Mesothelial cell of epicardium (in vitro differentiated cells): ENCODE measurements at places on chromosomes 5 and 9. TPM values are rescaled to one million over a fixed set of nuclear protein-coding genes. Genes with fewer than 3 reads are reported as not detected.

SLC6A18 gene
- total RNA-seq = not detected in 3 replicates

DNA sequence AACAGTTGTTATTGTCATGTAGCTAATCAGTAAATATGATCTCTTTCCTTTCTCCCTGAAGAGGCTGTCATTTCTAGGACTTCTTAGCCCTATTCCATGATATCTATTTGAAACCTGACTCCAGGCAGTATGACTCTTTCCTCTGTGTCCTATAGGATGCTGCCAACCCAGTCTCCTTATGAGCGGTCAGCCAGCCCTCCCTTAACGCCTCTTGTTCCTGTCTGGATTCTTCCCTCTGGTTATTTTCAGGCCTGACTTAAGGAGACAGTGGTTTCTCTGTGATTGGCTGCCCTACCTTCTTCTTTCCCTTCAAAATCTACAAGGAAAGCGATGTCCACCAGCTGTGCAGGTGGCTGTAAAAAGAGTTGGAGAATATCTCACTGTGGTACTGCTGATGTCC is 19.4 kb upstream of the C5orf63 start:
- DNase-seq = no peak

RAD23B gene
- total RNA-seq = 97.5 to 105 TPM (median 101 TPM) in 3 replicates

LRRTM2 gene
- 0.09 to 0.18 TPM (median 0.13 TPM) in 3 replicates for total RNA-seq

DNA sequence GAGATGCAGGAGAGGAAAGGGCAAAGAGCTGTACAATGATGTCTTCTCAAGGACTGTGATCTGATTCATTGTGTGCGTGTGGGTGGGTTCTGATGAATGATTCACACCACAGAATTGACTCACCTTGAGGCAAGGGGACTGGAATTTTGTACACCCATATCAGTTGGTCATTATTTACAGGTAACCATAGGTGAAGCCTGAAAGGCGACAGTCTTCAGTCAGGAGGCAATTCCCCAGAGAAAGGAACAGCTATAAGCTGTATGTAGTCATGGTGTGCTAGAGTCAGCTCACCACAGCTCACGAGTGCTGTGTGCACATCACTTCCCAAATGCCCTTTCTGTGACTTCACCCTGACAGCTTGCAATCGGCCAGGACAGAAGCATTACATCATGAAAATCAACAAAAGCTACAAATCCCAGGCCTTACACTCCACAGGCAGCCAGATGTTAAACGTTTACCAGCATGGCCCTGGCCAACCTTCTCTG is 87.6 kb upstream of the RPS23 start:
- no peak for DNase-seq

- DNase-seq = no peak
These were observed 204.7 kb upstream of the RFX3 start for GRCh38 chr9:3730511-3730922.
